ENCODE measurements at places on chromosomes 2 and 18.

GRCh38 chr2:229783108-229783721 is 68.9 kb upstream of the DNER start:
- DNase-seq, result no peak

- no peak for DNase-seq
Measured at GRCh38 chr18:35289293-35289692, 736 bp downstream of the ZSCAN30 start.

DNA sequence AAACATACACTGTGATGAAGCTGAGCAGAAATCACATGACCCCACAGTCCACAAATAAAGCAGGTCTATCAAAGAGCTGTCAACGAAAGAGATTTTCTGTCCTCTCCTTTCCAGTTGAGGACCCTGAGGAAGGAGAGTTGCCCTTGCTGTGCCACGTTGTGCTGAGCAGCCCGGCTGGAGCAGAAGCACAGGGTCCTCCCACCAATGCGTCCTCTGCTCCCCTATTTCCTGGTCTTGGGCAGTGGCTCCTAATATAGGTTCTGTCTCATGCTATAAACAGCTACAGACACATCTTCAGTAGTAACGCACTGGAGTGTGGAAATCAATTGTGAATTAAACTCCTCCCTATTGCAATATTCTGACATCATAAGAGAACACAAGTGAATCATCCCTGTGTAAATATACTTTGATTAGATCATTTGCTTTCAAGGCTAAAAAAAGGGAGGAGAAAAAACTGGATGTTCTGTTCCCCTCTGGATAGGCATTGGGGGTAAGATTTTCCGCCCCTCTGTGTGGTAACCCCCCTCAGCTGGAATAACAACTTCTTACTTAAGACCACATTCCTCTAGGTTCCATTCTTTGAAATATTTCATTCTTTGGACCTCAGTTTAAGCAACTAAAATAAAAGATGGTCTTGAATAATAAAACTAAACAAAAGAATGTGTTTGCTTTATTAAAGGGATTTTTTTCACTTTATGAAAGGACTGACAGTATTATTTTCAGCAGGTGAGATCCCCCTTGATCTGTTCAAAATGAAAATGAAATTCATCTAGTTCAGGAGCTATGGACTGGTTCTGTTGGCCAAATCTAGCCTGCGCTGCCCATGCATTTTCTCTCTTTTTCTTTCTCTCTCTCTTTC is 8.3 kb upstream of the RHOB start:
- DNase-seq, result no peak

- DNase-seq, result no peak
Measured at GRCh38 chr2:207107551-207107950, 58.2 kb downstream of the KLF7 start.

GRCh38 chr2:98821629-98822135 is 90.8 kb upstream of the MGAT4A start:
- DNase-seq, result no peak

DNA sequence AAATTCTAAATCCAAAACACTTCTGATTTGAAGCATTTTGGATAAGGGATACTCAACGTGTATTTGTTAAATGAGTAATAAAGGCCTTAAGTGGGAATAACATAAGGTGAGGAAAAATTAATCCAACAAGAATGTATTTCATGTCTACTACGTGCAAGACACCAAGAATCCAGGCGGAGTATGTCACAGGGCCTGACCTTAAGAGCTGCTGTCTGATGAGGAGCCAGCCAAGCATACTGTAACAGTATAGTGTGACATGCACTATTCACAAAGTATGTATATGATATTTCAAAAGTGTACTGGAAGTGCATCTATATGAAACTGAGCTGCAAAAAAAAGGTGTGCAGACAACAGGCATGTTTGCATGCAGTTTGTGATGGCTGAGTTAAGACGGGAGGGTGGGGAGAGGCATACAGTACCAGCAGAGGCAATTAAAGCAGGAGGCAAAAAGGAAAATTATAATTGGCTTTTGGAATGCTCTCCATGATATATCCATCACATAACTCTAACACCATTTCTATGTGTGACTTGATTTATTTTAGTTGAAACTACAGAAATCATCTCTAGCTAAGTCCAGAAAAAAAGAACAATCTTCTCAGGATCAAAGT is 18.2 kb downstream of the IWS1 start:
- no peak for DNase-seq

DNA sequence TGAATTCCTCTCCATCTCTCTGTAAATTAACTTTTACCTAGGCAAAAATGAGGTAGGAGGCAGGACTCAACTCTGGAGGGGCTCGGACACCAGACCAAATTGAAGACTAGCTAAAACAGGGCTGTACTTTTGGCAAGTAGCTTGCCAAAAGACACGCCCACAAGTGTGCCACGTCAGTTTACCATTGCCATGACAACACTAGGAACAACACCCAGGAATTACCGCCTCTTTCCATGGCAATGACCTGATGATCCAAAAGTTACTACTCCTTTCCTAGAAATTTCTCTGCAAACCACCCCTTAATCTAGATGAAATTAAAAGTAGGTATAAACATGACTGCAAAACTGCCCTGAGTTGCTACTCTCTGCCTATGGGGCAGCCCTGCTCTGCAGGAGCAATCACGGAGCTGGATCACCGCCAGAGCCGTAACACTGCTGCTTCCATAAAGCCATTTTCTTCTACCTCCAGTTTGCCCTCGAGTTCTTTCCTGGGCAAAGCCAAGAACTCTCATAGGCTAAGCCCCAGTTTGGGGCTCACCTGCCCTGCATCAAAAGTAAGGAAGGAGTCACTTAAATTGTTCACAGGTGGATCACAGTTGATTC is 66.0 kb upstream of the FAM136A start:
- no peak for DNase-seq

GRCh38 chr2:134161170-134161547 is 92.7 kb upstream of the MGAT5 start:
- no peak for DNase-seq

DNA sequence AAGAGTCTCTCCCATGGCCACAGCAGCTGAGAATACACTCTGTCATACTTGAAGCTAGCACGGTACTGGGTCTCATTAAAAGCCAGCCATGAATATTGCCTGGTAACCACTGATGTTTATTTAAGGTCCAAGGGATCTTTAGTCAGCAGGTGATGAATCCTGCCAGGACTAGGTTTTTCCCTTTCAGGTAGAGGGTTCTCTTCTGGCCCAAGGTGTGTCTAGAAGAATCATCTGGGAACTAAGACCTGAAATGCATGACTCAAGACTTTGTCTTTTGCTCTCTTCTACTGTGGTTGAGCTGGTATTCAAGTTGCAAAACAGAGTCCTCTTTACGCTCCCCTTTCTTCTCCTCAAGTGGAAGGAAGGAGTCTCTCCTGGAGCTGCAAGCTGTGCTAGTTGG is 400.5 kb upstream of the FSIP2 start:
- no peak for DNase-seq

DNA sequence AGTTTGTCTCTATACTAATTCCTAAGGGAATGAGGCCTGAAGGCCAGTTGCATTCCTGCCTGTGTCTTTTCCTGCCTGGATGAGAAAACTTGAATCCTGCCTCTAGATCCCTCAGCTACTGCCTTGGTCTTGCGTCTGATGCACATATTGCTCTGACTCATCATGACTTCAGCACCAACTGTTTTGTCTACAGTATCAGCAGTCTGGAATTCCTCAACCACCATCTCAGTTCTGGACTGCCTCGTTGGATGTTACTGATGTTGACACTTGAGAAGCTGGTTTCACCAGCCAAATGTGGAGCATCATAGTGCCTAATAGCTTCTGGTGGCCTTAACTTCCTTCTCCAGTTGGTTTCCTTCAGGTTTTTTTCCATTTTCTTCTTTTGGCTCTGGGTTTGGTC is 211.0 kb downstream of the CTNNA2 start:
- DNase-seq, result no peak

DNA sequence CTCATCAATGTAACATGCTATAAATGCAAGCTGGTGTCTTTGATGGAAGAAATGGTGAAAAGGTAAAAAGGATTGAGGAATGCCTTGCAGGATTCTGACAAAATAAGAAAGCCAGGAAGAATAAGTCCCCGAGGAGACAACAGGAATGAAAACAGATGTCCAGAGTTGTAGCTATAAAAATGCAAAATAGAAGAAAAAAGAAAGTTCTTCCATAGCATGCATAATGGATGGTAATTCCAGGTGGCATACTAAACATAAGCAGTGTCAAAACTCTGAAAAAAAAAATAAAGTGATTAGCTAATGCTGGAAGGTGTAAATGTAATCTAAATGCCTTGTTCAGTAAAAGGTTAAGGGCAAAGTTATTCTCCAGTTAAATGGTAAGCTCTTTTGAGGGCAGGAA is 225.9 kb upstream of the CHST9 start:
- no peak for DNase-seq

DNA sequence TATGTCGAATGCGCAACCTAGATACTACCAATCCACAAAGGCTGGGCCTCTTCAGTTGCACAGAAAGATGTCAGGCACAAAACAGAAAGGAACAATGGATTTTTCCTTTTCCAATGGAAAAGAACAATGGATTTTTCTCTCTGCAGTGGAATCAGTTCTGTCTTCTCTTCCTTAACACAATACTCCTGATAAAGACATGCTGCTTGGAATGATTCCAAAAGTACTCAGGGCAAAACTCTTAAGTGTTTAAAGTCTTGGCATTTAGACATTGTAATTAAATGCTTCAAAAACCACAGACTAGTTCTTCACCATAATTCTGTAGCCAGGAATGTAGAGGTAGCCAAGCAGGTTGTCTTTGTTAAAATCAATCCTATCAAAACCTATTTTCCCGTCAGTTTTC is 46.7 kb upstream of the FLACC1 start:
- DNase-seq, result no peak

DNA sequence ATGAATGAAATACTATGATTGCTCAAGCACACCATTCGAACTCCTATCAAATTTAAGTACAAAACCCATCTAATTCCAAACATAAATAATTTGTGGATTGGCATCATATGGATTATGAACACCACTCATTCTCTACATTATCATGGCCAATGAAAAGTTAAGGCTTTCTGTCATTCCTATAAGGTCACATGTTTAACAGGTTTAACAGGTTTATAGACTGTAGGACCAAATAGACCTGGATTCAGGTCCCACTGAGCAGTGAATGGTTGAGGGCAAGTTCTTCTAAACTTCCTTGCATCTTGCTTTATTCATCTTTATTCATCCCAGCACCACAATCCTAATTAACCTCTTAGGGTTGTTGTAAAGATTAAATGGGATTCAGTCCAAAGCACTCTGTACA is 33.4 kb downstream of the FBXO36 start:
- DNase-seq, result no peak

- no peak for DNase-seq
Measured at GRCh38 chr2:223740679-223741078, 96.7 kb downstream of the AP1S3 start.

GRCh38 chr2:161017780-161018470 is 142.3 kb upstream of the TANK start:
- no peak for DNase-seq

DNA sequence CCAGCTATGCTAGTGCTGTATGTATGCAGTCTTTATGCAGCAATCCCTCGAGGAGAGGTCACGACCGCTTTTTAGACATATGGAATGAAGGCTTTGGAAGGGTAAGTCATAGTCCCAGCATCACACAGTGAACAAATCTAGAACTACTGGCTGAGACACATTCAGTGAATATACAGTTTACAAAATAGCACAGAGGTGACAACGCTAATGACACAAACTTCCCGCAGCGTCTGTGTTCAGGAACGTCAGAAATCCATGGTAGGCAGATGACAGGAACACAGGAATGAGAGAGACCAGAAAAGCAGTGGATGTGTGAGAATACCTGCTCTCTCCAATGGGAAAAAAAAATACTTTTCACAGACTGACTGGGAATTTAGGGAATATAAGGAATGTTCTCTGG is 29.6 kb downstream of the CABYR start:
- DNase-seq, result no peak

DNA sequence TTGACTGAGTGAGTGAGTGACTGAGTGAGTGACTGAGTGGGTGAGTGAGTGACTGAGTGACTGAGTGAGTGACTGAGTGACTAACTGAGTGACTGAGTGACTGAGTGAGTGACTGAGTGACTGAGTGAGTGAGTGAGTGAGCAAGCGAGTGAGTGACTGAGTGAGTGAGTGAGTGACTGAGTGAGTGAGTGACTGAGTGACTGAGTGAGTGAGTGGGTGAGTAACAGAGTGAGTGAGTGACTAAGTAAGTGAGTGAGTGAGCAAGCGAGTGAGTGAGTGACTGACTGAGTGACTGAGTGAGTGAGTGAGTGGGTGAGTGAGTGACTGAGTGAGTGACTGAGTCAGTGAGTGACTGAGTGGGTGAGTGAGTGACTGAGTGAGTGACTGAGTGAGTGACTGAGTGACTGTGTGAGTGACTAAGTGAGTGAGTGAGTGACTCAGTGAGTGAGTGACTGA is 11.9 kb downstream of the MAL start:
- no peak for DNase-seq

- no peak for DNase-seq
Measured at GRCh38 chr18:44098551-44099098, 582.1 kb upstream of the SETBP1 start.

GRCh38 chr2:9397201-9397600 is 26.1 kb downstream of the ITGB1BP1 start:
- DNase-seq, result no peak

GRCh38 chr18:29147944-29148343 is 971.0 kb upstream of the CDH2 start:
- DNase-seq, result no peak

GRCh38 chr2:145290986-145291385 is 771.1 kb upstream of the ZEB2 start:
- no peak for DNase-seq

- peak; percentile 50 for DNase-seq
Measured at GRCh38 chr2:203706403-203706802, at the start of gene CD28. Gene CD28, plus strand, starts transcription at chr2:203706639. Its CDS starts 58 bp downstream, at chr2:203706697.

- no peak for DNase-seq
Measured at GRCh38 chr2:208937521-208937920, 486.3 kb upstream of the MAP2 start.

DNA sequence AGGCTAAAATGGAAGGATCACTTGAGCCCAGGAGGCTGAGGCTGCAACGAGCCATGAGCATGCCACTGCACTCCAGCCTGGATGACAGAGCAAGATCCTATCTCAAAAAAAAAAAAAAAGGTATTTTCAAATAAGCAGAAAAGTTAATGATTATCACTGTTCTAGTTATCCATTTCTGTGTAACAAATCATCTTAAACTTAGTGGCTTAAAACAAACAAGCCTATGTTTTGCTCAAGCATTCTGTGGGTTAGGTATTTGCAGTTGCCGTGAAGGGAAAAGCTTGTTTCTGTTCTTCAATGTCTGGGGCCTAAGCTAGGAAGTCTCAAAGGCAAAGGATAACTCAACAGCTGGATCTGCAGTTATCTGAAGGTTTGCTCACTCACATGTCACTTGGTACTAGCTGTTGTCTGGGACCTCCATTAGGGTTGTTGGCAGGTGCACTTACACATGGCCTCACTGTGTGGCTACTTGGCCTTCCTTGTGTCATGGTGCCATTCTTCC is 14.1 kb downstream of the MFF start:
- no peak for DNase-seq

All from stimulated activated CD4-positive, alpha-beta T cell treated with anti-CD3 and anti-CD28 coated beads, Interleukin-1b, Interleukin-23, amount 100 ng/mL, for 1 hour (primary cell).